ENCODE measurements at places on chromosomes 11 and 22.

DNA sequence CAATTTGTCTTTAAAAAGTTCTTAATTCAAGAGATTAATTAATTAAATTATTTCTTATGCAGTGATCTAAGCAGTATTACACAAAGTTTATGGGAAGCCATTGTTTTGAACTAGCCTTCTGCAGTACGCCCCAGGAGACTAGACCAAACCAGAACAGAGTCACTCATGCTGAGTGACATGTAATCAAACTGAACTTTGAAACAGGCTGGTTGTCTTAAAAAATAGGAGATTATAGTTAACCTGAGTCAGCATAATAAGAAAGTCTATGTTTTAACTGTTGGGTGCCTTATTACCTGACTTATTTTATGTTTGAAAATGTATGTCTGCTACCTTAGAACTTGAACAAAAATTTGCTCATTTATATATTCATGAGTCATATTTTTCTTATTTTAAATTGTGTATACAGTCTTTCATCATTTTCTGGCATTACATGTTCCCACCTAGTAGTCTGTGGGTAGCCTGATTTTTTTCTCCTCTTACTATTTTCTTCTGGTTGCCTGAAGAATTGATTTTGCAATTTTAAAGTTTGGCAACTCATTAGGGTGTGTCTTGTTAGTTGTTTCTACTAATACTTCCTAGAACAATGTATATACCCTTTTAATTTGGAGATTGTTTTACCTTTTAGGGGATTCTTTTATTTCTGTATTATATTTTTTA, 161.4 kb downstream of the AASDHPPT start:
- DNase-seq: no peak

- DNase-seq: no peak
These were observed 19.5 kb downstream of the TAB1 start for GRCh38 chr22:39419096-39419495.

DNA sequence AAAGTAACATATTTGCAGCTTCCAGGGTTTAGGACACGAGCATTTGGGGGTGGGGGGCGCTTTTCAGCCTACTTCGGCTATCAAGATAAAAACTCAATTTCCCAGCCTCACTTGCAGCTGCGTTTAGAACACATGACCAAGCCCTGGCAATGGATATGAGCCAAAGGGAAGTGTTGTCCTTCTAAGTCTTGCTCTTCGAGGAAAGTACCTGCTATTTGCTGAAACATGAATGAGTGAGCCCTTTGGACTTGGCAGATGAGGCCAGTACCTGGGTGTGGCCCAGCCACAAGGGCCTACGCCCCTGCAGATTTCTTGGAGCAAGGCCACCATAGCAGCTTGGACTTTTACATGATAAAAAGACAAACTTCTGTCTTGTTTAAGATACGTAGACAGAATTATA, 60.2 kb upstream of the SORL1 start:
- DNase-seq: no peak

DNA sequence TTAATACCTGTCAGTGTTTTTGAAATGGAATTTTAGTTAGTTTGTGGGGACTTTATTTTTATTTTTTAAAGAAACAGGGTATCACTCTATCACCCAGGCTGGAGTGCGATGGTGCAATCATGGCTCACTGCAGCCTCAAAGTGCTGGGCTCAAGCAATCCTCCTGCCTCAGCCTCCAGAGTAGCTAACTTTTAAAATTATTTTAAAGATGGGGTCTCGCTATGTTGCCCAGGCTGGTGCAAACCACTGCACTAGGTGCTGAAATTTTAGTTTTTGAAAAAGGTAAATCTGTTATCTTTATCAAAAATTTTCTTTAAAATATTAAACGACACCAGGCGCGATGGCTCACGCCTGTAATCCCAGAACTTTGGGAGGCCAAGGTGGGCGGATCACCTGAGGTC, 42.6 kb downstream of the AMBRA1 start:
- DNase-seq: no peak

DNA sequence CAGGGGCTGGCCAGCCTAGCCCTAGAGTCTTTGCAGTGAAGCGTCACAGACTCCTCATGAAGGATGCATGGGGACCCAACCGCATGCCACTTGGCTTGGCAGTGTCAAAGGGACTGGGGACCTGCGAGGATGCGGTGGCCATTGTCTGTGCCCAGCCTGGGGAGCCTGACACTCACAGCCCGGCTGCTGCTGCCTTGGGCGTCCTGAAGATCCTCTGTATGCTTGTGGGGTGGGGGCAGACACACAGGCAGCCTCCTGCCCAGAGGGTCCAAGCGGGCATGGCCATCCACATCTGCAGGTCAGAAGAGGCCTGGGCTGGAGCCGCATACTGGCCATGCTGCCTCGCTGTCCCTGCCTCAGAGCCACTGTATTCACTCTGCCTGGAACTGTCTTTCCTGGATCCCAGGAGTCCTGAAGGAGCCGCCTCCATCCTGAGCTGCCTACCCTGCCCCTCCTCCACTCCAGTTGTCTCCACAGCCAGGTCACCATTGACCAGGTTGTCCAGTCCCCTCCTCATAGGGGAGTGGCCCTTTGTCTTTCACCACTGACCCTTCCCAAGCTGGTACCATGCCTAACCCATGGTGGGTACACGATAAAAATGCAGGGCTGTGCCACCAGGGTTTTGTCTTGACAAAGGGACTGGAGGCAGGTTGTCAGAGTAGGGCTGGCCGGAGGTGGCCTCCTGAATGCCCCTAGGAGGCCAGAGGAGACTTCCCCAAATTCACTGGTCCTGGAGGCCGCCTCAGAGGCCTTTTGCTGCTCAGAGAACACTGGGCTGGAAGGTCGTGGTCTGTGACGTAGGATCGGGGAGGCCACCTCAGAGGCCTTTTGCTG, 107.0 kb downstream of the KCNQ1OT1 start:
- no peak for DNase-seq

DNA sequence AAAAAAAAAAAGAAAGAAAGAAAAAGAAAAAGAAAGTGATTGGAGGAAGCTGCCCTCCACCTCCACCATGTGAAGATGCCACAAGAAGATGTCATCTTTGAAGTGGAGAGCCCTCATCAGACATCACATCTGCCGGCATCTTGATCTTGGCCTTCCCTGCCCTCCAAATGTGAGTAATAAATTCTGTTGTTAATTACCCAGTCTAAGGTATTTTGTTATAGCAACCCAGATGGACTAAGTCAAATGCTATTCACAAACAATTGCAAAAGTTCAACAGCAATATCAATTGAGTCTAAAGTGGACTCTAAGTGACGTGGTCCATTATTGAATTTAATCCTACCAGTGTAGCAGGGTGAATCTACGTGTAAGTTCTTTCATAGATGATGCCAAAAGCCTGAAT, 55.9 kb upstream of the NUP160 start:
- DNase-seq: no peak

DNA sequence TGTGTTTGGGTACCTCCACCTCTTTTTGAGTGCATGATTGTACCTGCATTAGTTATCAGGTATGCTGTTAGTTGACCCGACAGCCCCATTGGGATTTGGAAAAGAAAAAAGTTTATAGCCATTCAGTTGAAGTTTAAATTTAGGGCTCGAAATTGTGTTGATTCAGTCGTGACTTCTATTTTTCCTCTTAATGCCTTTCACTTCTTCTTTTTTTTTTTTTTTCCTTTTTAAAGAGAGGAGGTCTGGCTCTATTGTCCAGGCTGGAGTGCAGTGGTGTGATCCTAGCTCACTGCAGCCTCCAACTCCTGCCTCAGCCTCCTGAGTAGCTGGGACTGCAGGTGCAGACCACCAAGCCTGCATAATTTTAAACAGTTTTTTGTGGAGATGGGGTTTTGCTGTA, 2.3 kb downstream of the STT3A start:
- no peak for DNase-seq

DNA sequence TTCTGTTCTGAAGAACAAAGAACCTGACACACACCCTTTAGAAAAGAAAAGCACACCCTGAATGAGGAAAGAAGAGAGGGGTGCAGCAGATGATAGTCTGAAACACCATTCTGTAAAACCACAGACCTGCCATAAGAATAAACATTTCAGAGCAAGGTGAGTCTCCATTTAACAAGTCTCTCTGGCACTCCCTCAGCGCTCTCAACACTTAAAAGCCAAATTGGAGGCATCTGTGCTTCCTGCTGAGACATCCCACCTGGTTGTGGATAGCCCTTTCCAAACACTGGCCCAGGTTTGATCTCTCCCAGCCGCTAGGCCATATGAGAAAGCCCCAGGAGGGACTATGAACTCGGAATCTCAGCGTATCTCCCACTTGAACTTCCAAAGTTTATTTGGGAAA, 36.3 kb downstream of the ETS1 start:
- DNase-seq: no peak

DNA sequence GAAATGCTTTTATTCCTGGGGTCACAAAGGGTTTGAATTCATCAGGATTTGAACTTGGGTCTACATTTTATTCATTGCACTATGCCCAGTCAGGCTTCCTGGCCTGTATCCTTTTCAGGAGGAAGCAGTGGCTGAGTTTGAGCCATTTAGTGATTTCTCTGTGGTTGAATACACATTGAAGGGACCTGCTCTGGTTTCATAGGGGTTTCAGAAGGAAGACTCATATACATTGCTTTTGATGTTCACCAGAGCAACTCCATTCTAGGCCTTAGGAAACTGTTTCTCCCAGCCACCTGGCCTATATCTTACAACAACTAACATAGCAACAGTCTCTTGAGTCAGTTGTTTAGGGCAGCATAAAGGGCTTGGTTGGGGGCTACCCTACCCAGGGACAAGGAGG, 165.7 kb downstream of the INSC start:
- no peak for DNase-seq

GRCh38 chr22:46066691-46067090, 83.6 kb upstream of the PPARA start:
- no peak for DNase-seq

DNA sequence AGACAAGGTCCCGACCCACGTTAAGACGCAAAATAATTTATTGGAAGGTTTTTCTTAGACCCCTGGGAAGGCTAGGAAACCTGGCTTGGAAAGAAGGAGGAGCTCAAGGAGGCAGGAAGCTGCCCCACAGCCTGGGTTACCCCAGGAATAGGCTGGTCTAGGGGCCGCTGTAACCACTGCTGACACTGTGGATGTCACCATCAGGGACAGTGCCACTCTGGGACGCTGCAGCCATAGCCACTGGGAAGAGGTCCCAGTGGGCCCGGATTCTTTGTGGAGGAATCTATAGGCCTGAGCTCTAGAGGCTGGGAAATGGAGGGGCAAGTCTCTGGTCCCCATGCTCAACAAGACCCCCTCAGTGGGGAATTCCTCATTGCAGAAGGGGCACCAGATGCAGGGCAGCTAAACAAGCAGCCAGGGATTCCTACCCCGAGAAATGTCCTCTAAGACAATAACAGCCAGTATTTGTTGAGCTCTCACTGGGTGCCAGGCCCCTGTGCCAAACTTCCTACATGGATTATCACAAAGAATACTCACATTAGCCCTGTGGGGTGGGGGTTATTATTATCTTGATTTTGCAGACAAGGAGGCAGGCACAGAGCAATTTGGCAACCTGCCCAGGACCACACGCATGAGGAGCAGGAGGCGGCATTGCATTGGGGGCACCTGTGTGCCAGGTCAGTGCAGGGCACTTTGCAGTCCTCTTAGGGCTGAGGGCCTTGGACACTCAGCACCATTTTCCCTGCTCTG, 19.5 kb upstream of the CHKA start:
- no peak for DNase-seq

GRCh38 chr11:86386746-86387145, 12.1 kb downstream of the CCDC81 start:
- no peak for DNase-seq

DNA sequence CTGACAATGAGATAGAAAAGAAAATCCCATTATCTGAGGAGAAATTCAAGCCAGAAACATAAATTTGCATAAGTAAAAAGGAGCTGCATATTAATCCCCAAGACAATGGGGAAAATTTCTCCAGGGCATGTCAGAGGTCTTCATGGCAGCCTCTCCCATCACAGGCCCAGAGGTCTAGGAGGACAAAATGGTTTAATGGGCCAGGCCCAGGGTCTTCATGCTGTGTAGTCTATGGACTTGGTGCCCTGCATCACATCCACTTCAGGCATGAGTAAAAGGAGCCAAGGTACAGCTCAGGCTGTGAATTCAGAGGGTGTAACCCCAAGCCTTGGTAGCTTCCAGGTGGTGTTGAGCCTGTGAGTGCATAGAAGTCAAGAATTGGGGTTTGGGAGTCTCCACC, 1097.2 kb upstream of the RAG2 start:
- no peak for DNase-seq

- no peak for DNase-seq
These were observed 47.2 kb downstream of the MOB2 start for GRCh38 chr11:1439341-1439740.

DNA sequence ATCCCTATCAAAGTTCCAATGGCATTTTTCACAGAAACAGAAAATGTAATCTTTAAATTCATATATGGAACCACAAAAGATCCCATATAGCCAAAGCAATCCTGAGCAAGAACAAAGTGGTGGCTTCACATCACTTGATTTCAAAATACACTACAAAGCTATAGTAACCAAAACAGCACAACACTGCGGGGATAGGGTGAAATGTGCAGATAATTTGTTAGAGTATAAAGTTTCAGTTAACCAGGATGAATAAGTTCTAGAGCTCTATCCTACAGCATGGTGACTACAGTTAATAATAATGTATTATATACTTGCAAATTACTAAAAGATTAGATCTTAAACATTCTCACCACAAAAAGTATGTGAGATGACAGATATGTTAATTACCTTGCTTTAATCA, 55.5 kb downstream of the MAPK1 start:
- no peak for DNase-seq

- DNase-seq: no peak
These were observed 58.3 kb upstream of the CYP2D6 start for GRCh38 chr22:42188808-42189447.

DNA sequence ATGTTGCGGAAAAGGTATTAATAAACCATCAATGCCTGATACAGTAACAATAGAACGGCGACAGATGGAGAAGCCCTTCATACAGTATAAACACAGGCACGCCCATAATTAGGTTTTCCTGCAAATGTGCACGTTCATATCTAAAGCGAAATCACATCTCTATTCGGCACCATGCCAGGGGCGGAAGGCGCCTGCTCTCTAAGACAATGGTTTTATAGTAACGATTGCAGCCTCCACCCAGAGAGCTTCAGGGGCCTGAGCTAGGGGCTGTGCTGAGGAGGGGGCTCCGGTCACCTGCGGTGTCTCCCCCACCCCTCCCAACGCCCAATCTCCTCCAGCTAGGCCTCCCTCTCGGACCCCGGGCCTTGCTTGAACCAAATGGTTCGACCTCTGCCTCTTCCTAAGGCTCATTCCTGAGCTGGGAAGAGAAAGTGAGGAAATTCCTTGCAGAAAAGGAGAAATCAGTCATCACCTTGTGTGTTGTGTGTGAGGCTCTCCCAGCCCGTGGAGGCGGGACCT, 9.6 kb downstream of the KRTAP5-5 start:
- DNase-seq: no peak

GRCh38 chr11:129089279-129089678, 102.8 kb downstream of the ARHGAP32 start:
- DNase-seq: no peak

- DNase-seq: no peak
These were observed 105.4 kb downstream of the FAM76B start for GRCh38 chr11:95684170-95684569.

DNA sequence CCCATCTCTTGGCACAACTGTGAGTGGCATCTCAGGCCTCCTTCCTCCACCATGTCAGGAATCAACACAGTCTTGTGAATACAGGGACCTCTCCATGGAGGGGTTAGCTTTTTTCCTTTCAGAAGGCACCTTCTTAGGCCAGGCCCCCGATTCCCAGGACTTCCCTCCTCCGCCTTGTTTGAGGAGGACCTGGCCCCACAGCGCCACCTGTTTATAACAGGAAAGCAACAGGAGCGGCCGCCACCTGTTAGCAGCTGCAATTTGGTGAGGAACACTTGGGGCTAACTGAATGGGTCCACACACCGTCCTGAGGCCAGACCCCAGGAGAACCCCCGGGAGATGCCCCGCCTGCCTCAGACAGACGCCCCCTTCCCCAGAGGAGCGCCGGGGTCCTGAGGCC, 3.8 kb upstream of the PKP3 start:
- DNase-seq: no peak

All from occipital lobe (tissue), 3 donors.